ENCODE measurements at places on chromosomes 2 and 18.

DNA sequence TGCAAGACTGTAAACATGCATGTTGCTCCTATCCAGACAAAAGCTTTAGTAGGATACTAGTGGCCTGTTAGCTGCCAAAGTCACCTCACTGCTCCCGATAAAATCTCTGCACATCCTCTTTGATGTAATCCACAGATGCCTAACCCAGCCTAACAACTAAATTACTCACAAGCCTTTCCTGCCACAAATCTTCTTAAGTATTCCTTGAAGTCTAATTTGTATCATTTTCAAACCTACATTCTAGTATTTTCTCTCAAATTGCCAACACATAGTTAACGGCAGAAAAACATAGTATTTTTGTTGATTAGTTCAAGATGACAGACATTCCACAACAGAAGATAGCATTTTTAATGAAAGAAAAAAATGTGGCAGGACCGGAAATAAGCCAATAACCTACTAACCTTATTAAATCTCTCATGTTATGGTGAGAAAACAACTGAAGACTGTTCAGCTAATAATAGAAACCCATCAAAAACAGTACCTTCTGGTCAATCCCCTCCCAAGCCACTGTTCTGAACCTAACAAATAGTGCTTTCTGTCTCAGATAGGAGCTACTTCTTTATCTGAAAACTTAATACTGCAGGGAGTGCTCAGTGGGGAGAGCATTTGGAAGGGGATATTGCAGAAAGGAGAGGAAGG is at the start of gene MPP4:
Gene MPP4, minus strand, starts transcription at position 57 of the 639 bp plus-strand sequence. CDS start 4,690 bp downstream, outside the sequence.
- no peak for DNase-seq

GRCh38 chr2:19857806-19858205 is 44.0 kb downstream of the TTC32 start:
- no peak for DNase-seq

GRCh38 chr18:60534538-60534937 is 162.0 kb upstream of the MC4R start:
- peak; percentile 42 for DNase-seq

DNA sequence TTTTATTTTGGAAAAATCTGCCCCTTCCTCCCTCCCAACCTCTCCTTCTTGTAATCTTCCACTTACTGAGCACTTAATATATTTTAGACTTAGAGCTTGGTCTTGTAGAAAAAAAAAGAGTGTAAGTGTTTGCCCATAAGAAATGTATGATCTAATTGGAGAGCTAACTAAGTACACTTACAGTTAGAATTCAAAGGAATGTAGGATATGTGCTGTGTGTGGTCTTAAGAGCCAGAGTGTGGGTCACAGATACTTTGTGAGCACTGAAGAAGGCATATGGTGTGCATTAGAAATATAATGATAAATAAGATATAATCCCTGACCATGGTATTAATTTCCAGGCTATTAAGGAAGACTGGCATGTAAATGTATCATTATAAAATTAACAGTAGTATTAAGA is 91.8 kb upstream of the ZNF521 start:
- DNase-seq: no peak

DNA sequence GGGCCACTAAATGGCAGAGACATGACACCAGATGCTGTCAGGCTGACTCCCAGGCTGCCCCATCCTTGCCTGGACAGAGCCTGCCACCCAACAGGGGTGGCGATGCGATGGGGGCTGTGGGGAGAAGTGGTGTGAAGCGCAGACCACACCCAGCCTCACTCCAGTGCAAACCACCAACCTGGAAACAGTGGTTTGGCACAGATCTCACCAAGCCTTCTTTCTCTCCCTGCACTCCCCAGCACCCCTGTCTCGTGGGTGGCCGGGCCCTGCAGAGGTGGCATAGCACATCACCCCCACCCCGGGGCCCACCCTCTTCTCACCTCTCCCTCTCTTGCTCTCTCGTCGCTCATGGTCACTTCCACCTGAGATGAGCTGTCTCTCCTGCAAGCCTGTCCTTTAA is 32.6 kb downstream of the CIB4 start:
- no peak for DNase-seq

GRCh38 chr2:181575650-181576025 is 81.3 kb downstream of the CERKL start:
- no peak for DNase-seq

- no peak for DNase-seq
These were observed 318.9 kb upstream of the SYT4 start for GRCh38 chr18:43596105-43596712.

DNA sequence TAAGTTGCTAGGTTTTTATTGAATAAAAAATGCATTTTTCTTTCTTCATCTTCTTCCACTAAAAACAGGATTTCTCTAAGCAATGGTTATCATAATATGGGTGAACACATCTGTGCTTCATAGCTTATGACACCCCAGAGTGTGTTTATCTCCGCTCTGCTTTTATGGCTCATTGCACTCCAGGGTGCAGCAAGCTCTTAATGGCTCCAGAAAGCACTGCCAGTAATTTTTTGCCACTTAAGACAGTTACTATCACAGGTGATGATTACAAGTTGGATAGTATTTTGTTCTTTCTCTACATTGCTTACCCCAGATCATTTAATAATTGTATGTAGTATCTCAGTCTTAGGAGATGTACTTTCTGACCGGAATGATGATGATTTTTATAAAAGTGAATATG is 239.3 kb upstream of the CDH20 start:
- no peak for DNase-seq

GRCh38 chr2:173202570-173202969 is 126.9 kb downstream of the MAP3K20 start:
- no peak for DNase-seq

DNA sequence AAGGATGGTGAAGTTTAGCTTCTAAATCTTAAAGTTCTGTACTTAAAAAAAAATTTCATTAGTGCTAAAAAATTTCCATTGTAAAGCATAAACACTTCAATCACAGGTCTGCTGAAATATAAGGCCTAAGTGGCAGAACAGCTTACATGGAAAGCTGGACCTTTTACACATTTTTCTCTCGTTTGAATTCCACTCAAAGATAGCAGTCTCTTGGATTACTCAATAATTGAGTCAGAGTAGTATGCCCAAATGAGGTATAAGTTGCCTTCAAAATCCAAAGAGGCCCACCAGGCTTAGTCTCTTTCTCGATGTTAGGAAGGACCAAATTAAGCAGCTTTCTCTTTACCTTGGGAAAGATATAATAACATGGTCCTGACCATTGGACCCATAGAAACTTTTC is 220.4 kb upstream of the CWC22 start:
- DNase-seq: no peak

DNA sequence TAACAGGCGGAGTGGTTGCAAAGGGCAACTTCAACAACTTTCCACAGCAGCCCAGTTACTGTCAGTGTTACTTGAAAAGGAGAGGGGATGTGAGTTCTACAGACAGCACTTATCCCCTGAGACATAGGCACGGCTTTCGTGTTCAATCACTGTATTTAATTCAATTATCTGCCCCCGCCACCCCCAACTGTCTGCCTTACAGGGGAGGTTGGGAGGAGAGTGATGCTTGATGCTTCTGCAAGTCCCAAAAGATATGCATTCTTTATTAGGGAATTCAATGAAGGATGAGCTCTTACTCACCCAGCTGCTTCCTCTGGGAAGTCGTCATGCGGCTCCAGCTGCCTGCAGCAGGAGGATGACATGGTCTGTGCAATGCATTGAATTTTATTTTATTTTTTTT is 639.9 kb downstream of the DCC start:
- DNase-seq: no peak

GRCh38 chr18:65018184-65018583 is 732.6 kb upstream of the CDH7 start:
- DNase-seq: no peak

DNA sequence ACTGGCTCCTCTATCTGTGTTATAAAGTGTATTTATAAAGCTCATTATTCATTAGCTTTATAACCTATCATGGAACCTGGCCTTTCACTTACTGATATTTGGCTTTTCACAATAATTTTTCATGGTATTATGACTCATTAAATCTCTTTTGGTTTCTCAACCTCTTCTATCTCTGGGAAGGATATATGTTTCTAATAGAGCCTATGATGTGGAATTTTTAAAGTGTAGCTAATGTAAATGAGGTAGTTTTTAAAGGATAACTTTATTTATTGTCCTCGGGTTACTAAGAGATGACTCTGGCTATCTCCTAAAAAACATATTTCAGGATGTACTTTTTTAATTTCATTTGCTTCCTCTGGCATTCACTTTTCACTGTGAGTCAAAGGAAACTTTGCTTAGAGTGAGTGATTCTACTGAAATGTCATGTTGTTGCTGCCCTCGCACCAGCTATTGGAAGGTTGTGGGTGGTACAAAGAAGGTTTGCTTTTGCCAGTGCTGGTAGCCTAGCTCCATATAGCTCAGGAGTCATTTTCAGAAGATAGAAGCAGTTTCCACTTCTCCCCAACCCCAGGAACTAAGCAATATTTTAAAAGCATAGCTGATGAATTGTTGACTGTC is 85.2 kb upstream of the RPE start:
- no peak for DNase-seq

DNA sequence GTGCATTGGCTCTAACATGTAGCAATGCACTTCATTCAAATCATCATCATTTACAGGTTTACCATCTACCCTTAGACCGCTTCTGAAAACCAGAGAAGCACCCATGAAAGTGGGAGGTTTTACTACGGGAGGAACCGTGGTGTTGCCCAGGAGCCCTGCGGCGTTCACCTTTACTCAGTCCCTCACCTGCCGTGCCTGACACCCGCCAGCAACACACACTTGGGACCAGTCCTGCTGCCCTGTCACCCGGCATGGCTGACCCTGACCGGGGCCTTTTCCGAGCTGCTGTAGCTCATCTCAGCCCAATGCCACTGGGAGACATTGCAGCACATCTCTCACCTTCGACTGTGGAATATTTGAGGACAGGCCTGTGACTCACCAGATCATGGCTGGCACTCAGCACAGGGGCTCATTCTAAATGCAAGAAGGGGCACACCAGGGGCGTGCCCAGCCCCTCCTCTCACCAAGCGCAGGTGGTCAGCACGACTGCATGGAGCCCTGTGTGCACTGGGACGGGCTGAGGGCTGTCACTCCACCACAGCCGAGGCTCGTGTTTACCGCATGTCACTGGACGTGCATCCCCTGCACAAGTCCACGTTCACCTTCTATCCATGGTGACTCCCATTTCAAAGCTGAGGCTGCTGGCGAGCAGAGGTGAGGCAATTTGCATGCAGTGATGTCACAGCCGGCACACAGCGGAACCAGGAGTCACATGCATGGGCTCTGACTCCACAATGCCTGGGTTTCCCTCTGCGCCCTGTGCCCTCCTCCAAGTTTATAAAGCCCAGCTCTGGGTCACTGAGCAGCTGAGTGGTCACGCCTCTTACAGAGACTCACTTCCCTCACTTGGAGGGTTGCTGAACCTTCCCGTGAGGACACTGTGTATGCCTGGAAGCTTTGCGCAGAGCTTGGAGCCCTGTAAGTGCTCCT is 76.7 kb upstream of the SNTG2 start:
- DNase-seq: no peak

GRCh38 chr2:164485541-164485940 is 135.7 kb downstream of the GRB14 start:
- peak; percentile 19 for DNase-seq

DNA sequence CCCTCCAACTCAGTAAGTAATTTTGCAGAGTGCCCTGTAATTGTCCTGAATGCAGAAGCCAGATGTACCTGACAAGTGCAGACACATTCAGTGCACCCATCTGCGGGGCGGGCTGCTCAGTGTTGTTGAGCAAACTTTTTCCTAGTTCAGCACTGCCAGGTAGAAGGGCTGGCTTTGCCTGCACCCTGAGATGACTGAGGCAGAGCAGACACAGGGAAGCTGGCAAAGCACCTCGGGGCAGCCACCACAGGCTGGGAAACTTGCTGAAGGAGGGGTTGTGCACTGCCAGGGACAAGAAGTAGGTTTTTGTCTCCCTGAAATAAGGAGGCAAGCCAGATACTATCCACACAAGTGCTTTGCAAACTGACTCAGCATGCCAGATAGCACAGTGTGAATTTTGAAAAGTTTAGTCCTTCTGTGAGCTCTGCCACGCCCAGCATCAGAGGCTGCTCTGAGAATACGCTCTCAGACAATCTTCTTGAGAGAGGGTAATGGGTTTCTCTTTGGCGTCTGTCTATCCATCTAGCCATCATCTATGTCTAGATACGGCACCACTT is 62.3 kb downstream of the SOWAHC start:
- no peak for DNase-seq

DNA sequence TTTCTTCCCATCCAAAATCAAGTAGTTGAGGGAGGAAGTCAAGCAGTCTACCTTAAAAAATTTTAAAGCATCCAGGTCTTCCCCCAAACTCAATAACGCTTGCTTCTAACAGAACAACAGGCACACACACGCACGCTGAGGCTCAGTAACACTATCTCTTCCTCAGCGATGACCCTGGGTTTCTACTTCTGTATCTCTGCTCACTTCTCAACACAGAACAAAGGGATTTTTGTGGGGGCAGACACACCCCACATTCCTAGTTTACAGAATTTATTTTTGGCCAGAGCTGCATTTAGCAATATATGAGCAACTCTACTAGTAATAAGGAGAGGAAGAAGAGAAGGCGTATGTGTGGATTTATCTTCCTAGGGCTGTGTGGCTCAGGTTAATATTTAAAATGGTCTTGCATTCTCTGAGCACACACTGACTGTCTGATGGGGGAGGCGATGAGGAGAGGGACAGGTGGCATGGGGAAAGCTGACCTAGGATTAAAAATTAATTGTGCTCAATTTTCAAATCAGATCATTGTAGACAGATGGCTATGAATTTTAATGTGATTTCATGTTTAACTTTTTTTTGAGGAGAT is 71.3 kb upstream of the PPM1B start:
- no peak for DNase-seq

- no peak for DNase-seq
These were observed 60.3 kb upstream of the LMAN1 start for GRCh38 chr18:59419386-59419785.

DNA sequence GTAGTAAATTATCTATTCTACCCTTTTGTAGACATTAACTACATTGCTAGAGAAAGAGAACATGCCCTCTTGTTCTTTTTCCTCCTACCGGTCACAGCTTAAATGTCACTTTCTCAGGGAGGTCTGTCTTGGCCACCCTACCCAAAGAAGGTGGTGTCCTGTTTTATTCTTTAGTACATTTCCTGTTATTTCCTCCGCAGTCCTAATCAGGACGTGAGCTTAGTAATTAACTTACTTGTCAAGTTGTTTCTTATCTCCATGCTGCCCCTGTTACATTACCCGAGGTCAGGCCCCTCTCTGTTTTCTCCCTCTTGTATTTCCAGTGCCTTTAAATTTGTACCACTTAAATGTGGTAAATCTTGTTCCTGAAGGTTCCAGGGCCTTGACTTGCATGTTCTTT is 73.7 kb upstream of the RMDN2 start:
- no peak for DNase-seq

- no peak for DNase-seq
These were observed 303.0 kb downstream of the DYSF start for GRCh38 chr2:71756280-71756906.

GRCh38 chr2:11124760-11125068 is 30.6 kb upstream of the SLC66A3 start:
- no peak for DNase-seq

GRCh38 chr2:128408349-128409305 is 90.0 kb upstream of the HS6ST1 start:
- no peak for DNase-seq
